Panc1 (cell line): ENCODE measurements at places on chromosomes 3 and 15.
A peak's percentile ranks its signal among the peaks of the same experiment; 100 is the strongest.

DNA sequence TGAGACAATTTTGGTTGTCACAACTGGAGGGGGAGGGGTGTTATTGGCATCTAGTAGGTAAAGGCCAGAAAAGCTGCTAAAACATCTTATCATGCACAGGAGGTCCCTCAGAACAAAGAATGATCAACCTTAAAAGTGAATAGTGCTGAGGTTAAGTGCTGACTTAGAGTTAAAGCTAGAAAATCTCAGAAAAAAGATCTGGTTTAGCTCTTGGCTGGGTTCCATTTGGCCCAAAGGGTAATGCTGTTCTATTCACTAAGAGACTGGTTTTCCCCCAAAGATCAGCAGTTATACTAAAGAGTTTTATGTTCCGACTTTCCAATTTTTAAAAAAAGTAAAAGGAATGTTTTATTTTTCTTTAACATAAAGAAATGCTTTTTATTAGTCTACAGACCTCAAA lies 15.6 kb downstream of the DCBLD2 start:
- no peak for DNase-seq

- DNase-seq, result no peak
These were observed 219.2 kb upstream of the NAALADL2 start for GRCh38 chr3:174639970-174640369.

DNA sequence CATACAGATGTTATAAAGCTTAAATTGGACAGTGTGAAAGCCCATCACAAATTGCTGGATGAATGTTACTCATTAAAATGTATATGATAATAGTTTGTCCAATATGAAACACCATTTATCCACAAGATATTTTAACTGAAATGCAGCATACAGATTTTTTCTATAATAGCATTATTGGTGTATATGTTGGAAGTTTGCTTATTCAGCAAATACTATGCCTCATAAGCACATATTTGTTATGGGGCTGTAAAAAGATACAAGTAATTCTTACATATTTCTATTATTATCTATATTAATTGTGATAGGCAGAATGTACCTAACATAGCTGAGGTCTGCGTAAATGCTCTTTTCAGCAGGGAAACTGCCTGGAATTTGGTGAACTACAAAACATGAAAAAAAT lies 790.5 kb downstream of the DIPK2A start:
- DNase-seq, result no peak

GRCh38 chr3:142977399-142977728 lies 13.9 kb upstream of the PAQR9 start:
- DNase-seq, result no peak

DNA sequence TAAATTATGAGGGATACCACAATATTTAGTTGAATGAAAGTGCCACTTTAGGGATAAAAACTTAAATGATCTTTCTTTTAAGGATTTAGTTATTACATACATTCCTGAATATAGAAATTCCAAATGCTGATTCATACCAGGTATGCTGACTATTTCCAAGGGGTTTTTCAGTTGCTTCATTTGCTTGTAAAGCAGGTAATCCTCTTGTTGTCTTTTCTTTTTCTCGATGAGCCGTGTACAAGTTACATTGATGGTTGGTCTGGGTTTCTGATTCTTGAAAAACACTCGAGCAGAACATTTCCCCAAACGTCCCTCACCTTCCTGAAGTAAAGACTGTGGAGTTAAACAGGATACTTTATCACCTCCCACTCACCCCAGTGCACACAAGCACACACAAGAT lies 21.7 kb downstream of the RARRES1 start:
- DNase-seq, result no peak

- no peak for DNase-seq
These were observed 328.0 kb upstream of the SOX2 start for GRCh38 chr3:181383760-181384159.

GRCh38 chr3:152256851-152257562 lies 11.7 kb upstream of the MBNL1 start:
- no peak for DNase-seq

- no peak for DNase-seq
These were observed 42.2 kb downstream of the DAPK2 start for GRCh38 chr15:64004056-64004455.

GRCh38 chr3:115325539-115325938 lies 178.5 kb upstream of the ZBTB20 start:
- no peak for DNase-seq

- DNase-seq, result no peak
These were observed 28.4 kb upstream of the RPL29 start for GRCh38 chr3:52023860-52024764.

DNA sequence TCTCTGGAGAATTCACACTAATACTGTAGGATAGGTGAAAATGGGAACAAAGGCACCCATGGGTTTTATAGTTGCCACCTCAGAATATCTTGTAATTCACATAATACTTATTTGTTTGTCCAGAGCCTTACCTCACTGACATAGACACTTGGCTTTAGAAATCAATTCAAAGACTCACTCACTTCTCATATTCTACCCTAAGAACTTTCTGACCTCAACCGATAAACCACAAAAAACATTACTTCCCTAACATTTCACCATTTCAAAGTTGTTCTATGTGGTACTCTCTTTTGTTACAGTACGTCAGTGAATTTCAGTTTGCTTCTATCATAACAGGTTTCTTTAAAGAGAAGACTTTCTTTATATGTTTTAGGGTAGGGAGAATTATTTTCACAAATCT lies 359.3 kb downstream of the IGSF11 start:
- no peak for DNase-seq

GRCh38 chr3:50972029-50972428 lies 297.3 kb downstream of the DOCK3 start:
- DNase-seq, result no peak

- peak; percentile 41 for DNase-seq
These were observed 64.5 kb downstream of the KLHL25 start for GRCh38 chr15:85730001-85730820.

- no peak for DNase-seq
These were observed 237.6 kb downstream of the RAP2B start for GRCh38 chr3:153399636-153400035.

DNA sequence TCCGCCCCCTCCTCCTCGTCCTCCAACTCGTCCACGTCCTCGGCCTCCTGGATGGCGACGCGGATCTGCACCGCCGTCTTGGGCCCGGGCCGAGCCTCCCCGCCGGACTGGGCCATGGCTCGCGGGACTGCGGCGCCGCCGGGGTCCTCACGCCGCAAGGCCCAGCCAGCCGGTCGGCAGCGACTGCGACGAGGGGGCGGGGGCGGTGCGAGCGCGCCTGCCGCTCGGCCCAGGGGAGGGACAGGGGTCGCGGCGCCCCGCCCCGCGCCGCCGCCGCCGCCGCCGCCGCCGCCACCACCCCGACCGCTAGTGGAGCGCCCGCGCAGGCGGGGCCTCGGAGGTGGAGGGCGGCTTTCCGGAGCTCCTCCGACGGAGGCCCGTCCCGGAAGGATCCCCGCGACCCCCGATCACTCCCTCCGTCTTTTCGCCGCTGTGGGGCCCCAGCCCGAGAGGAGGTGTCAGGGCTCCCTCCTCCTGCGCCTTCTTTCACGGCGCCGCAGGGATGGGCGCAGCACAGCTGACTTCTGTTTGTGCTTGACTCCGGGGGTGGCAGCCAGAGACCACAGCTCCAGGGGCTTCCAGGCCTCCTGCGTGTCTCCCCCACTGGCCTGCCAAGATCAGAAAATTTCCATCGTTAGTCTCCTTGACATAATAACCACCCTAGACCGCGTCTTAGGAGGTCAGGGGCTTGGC lies at the start of gene LARP6:
TSS of gene LARP6 (minus strand) at position 185 of the 693 bp plus-strand sequence. CDS start at position 116, 69 bp downstream.
- DNase-seq, result no peak

DNA sequence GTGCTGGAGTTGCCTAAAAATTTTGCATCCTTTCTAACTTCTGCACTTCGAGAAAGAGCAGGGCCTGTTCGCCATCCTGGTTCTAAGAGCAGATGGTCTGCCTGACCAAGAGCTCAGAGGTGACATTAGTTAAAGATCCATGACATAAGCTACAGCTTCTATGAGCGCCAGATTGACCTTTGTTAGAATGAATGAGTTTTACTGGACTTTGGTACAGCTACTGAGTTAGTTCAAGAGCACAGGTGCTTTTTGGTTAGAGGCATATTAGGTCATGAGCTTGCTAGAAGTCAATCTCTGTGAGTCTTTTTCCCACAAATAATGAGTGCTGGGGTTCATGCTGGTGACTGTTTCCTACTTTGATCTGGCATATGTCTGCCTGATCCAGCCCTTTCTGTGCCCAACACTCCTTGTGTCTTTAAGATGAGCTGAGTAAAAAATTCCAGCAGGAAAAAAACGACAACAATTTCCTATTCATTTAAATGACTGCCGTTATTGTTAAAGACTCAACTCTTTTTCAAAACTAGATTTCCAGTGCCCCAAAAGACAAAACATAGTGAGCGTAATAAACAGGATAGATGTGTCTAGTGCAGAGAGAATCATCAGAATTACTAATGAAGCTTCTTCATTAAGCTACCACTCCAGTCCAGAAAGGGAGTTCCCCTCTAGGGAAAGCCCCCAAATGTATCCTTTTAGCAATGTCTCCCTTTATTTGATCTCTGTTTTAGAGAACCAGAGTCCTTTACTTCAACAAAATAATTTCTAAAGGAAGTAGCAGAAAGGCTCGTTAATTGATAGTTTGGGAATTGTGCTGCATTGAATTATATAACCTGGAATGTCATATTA lies 152.9 kb downstream of the SLCO3A1 start:
- no peak for DNase-seq

DNA sequence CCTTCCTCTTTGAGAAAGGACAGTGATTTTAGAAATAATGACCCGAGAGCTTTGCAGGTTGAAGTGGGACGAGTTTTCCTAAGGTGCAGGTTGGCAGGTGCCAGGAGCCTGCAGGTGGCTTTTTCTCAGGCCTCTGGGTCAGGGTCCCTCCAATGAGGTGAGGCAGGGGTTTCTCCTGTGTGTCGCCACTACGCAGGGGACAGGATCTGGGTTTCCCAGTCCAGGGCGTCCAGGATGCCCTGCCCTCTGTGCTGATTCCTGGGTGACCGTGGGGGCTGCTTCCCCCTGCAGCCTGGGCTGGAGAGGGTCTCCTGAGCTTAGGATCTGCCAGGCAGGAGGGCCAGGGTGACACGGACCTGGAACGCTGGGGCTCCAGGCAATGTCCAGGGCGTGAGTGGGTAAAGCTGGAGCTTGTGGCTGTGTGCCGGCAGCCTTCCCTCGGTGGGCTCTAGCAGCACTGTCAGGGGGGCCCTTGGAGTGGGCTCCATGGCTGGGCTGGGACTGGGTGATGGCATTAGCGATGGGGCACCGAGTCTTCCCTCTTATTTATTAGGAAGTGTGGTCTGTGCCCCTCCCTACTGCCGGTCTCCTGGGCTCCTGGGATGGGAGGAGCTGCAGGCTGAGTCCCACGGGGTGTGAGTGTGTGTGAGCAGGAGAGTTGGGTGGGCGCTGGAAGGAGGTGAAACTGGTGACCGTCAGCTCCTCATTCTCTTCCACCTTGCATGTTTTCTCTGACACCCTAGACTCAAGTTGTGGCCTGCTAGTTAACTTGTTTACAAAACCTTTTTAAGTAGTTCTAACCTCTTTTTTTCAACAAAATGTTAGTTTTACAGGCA lies 1.8 kb downstream of the APBA2 start:
- no peak for DNase-seq

- no peak for DNase-seq
These were observed at the start of gene THBS1 for GRCh38 chr15:39580485-39581241. Gene THBS1, plus strand, starts transcription at chr15:39581079. Its CDS starts 779 bp downstream, at chr15:39581858.

GRCh38 chr3:513301-513700 lies 316.7 kb downstream of the CHL1 start:
- DNase-seq, result no peak

DNA sequence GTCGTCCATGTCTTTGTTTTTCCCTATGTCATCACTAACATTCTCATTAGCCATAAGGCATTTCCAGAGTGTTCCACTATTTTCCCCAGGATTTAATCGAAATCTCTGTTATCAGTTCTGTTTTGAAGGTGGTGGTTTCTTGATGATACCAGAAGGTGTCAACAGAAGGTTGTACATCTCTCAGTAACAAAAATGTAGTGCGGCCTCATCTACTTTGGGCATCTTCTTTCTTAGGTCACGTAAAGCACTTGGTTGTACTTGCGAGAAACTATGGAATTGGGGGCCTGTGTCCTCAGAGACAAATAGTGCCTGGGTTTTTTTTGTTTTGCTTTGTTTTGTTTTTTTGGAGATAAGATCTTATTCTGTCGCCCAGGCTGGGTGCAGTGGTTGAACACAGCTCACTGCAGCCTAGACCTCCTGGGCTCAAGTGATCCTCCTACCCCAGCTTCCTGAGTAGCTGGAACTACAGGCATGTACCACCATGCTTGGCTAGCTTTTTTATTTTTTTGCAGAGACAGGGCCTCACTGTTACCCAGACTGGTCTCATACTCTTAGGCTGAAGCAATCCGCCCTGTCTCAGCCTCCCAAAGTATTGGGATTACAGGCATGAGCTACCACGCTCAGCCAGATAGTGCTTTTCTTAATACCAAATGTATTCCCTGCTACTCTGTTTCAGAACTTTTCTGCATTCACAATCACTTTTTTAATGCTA lies 61.2 kb upstream of the FURIN start:
- DNase-seq, result no peak

DNA sequence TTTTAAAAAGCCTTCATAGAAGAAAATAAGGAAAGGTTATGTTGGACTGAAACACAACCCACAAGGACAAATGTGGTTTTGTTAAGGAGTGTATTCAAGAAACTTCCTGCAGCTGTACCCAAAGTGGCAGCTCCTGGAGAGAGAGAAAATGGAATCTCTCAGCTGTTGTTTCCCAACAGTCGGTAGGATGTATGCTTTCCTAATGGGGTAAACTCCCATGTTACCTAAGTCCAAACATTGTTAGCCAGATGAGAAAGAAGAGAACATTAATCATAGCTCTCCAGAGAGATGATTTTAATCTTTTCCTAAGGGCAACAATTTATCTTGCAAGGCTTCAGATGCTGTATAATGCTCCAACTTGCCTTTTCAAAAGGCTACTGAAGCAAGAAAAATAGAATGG lies 22.6 kb upstream of the TEX9 start:
- no peak for DNase-seq

DNA sequence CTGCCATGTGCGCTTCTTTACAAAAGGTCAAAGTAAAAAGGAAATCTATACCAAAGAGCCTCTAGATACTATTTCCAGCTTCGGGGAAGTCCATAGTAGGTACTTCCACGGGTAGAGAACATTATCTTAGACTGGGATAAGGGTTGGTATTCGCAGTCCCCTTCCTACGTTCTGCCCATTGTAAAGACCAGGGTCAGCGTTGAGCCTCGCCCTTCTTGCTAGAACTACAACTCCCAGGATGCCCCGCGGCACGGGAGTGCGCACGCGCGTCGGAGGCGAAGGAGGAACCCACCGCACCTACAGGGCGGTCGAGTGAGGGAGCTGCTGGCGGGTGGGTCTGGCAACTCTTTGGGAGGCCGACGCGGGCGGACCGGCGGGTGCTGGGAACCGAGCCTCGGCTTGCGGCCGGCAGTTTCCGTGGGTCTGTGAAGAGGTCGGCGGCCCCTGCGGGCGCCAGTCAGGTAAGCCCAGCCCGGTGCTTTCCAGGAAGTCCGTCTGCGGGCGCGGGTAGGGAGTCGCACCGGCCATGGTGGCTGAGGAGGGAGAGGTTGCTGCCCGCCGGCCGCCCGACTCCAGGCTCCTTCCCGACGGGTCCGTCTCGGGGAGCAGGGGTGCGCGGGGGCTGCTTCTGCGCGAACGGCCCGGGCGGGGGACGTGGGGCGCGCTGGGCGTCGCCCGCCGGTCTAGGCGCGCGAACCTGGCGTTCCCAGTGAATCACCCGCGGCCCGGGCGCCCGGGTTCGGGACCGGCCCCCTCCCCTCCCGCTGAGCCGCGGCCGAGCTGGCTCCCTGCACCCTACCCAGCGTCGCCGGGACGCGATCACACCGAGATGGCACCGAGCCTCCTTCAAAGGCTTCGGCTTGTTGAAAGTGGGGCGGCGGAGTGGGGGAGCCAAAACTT lies at the start of gene TMOD3:
TSS of gene TMOD3 (plus strand) at position 278 of the 900 bp plus-strand sequence. CDS start 33,232 bp downstream, outside the sequence.
- peak; percentile 74 for DNase-seq
